Choroid plexus epithelial cell (primary cell): ENCODE measurements at places on chromosomes 12 and 14.

- DNase-seq, result peak; percentile 96
Observed at GRCh38 chr12:113933201-113933786, 32.8 kb downstream of the RBM19 start.

DNA sequence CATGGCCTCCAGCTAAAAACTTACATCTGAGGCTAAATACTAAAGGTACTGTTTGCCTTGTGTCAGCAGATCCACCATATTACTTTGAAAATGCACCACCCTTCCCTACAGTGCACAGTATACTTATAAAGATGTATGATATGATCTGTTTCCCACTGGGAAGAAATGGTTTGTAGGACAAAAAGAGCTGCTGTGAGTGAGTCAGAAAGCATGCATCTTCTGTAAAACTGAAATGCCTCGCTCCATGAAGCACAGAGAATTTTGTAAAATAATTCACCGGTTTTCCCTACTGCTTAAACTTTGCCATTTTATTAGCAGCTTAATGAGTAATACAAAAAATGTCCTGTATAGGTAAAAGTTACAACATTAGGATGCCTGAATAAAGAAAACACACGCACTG, 68.8 kb downstream of the MDGA2 start:
- DNase-seq, result no peak

- no peak for DNase-seq
Observed at GRCh38 chr14:80135305-80136088, 75.8 kb downstream of the DIO2 start.

DNA sequence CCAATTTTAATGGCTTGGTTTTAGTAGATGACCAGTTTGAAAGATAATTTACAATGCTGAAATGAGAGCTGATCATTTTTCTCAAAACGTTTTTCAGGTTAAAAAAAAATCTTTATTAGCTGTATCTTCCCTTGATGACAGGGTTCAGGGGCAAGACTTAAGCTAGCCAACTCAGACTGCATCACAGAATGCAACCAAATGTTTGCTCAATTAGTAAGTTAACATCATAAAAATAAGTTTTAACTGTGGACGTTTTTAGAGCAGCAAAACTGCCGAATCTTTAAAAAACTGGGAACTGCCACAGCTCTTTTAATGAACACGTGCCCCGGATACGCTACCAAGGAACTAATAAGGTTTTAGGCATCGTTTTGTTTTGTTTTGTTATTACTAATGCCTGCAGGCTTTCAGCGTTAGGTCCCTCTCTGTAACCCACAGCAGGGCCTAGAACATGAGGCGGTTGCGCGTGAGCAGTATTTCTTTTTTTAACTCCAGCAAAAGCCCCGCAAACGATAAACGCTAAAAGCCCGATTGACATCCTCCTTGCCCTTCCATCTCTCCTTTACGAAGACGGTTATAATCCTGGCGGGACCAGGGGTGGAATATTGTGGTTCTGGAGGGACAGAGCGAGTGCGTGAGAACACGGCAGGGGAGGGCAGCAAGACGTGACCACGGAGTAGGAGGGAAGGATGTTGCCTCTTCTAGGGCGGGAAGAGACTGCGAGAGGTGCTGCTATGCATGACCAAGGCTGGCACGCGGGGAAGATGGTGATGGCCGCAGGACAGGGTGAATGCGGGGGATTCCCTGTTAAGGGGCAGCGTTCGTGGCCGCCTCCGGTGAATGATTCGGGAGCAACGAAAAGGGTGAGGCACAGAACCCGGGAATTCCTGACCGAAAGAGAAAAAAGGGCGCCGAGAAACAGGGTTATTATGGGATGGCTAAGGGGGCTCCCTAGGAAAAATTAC, 652 bp downstream of the SUPT16H start:
- peak; percentile 56 for DNase-seq

DNA sequence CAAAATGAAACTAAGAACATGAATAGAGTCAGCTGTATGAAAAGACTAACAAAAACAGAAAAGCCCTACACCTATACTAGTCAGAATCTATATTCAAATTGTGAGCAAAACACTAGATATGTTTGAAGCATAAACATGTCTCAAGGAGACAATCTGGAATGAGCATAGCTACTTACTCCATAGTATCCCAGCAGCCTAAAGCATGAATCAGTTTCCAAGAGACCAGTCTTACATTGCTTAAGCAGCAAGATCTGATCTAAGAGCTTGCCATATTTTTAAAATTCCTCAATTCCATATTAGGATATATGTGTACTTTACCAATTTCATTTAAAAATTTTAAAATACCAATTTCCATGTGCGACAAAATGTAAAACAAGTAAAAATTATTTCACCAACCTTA, 7.7 kb downstream of the CAPS2 start:
- peak; percentile 75 for DNase-seq

- no peak for DNase-seq
Observed at GRCh38 chr12:124581307-124582107, 14.1 kb upstream of the NCOR2 start.

DNA sequence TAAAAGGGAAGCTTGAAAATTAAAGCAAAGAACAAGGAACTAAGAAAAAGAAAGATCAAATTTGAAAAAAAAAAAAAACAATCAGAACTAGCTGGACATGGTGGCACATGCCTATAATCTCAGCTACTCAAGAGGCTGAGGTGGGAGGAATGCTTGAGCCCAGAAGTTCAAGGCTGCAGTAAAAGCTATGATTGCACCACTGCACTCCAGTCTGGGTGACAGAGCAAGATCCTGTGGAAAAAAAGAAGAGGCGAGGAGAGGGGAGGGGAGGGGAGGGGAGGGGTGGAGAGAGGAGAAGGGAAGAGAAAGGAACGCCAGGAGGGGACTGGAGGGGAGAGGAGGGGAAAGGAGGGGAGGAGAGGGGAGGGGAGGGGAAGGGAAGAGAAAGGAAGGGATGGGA, 43.0 kb downstream of the EEA1 start:
- peak; percentile 21 for DNase-seq

GRCh38 chr14:57583396-57583795, 89.7 kb upstream of the CCDC198 start:
- DNase-seq, result no peak

- DNase-seq, result no peak
Observed at GRCh38 chr12:51630256-51630880, 39.3 kb downstream of the SCN8A start.

GRCh38 chr14:75495882-75496281, 26.4 kb upstream of the BATF start:
- DNase-seq, result peak; percentile 78

DNA sequence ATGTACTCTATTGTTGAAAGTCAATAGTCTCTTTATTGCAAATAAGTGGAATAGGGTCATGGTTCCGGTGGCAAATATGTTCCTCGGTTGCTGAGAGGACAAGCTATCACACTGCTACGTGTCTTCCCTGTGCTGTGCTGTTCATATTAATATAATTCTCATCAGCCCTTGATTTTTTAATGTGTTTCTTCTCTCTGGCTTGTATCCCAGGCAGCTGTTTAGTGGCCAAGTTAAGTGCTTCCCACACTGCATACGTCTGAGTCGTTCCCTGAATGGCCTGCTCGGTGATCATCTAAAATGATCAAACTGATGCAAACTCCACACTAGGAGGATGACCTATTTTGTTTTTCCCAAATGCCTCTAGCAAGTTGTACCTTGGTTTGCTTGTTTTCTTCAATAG, 186.4 kb downstream of the ANO6 start:
- no peak for DNase-seq

GRCh38 chr12:49089821-49090773, 4.5 kb downstream of the DHH start:
- peak; percentile 54 for DNase-seq

- DNase-seq, result peak; percentile 86
Observed at GRCh38 chr14:94646481-94646880, 34.3 kb downstream of the SERPINA3 start.
